NT2/D1 (cell line): ENCODE measurements at places on chromosomes 3 and 15.

GRCh38 chr15:34116620-34117019 is 14.7 kb downstream of the PGBD4 start:
- DNase-seq: no peak

DNA sequence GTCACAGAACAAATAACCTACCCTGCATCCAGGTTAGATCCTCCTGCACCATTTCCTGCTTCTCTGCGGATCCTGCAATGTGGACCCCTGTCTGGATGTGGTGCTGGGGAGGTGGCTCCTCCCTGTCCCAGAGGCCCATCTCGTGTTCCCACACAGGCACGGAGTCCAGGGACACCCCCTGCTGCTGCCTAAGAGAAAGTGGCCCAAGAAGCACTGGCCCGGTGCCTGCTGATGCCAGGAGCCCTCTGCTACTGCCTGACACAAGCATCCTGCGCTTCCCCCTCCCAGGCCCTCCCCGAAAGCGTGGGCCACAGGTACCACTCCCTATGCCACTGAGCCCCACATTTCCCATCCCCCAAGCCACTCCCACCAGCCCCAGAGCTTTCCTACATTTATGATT is 48.6 kb downstream of the ZNF445 start:
- DNase-seq: no peak

DNA sequence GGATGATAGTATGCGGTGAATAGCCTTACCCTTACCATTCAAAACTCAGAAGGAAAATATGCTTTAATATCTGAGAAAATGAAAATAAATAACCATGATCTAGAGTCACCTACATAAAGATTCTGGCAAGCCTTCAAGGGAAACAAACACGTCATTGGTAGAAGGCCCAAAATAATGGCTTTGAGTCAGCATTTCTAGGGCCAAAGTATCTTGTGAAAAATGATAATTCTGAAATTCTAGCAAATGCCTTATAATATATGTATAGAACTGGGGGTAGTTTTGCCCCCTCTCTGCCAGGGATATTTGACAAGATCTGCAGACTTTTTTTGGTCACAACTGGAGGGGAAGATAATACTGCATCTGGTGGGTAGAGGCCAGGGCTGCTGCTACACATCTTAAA is 15.4 kb downstream of the PLSCR1 start:
- DNase-seq: no peak

DNA sequence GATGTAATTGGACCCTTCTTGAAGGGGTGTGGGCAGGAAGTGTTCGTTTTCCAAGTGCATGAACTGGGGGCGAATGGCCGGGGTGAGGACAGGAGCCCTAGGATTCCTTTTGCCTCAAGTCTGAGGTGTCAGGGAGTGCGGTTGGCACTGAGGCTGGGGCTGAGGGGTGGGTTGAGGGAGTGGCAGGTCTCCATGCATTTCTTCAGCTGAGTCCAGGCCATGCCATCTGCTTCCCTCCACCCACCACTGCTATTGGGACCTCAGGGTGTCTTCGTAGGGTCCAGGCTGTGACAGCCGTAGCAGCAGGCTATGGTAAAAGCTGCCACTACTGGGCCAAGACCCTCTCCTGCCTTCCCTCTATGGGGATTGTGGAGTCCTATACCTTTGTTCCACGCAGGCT is 25.6 kb upstream of the TSPAN3 start:
- DNase-seq: no peak

DNA sequence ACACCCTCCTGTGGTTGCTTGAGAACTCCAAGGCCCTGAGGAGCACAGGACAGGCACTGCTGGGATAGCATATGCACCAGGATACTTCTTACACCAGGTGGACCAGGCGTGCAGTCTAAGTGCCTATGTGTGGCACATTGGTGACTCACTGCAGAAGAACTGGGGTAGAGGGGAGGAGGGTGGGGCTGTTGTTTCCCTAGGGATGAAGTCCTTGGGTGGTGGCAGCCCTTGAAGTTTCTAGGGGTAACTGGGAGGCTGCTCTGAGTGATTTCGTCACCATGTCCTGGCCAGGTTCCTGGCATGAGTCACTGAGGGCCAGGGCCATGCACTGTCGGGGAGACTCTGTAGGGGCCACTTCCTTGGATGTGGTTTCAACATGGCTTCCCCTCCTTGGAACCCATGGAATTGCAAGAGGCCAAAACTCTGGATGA is 15.9 kb downstream of the MYZAP start:
- no peak for DNase-seq

GRCh38 chr3:184506561-184506991 is 55.0 kb upstream of the EPHB3 start:
- no peak for DNase-seq

GRCh38 chr15:39515765-39516164 is 65.1 kb upstream of the THBS1 start:
- DNase-seq: no peak

DNA sequence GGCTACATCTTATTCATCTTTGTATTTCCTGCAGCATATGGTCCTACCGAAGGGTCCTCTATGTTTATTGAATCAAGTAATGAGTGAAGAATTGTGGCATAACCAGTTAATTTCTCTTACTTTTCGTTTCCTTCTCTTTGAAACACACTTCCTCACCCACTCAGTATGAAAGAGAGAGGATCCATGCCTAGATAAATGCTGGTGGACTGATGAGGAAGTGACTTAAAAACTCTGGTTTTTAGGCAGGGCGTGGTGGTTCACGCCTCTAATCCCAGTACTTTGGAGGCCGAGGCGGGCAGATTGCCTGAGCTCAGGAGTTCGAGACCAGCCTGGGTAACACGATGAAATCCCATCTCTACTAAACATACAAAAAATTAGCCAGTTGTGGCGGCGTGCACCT is 2.2 kb upstream of the MB21D2 start:
- no peak for DNase-seq

DNA sequence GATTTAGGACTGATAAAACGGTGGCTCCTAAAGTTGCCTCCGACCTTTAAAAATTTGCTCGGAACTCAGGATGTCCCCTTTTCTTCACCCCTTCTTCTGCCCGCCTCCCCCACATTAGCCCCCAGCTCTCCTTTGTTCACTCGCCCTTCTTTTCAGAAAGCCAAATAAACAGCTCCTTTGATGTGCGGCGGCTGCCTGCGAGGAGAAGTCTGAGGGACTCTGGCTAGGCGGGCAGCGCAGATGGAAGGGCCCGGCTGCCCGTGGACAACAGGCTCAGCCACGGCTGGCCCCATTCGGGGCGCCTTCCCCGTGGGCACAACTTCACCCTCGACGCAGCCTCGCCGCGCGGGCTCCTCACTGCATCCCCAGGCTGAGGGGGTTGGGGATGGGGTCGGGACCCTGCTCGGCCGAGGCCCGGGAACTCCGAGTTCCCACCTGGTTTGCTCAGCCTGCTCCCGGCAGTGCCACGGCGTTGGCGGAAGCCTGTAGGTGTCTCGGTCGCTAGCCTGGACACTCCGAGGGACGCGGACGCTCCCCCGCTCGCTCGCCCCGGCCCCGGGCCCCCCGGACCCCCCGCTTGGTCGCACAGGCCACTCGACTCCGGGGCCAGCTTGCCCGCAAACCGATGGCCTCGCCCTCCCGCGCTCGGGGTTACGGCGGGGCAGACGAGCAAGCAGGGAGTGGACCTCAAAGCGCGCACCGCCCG is 897 bp upstream of the TLE3 start:
- no peak for DNase-seq

DNA sequence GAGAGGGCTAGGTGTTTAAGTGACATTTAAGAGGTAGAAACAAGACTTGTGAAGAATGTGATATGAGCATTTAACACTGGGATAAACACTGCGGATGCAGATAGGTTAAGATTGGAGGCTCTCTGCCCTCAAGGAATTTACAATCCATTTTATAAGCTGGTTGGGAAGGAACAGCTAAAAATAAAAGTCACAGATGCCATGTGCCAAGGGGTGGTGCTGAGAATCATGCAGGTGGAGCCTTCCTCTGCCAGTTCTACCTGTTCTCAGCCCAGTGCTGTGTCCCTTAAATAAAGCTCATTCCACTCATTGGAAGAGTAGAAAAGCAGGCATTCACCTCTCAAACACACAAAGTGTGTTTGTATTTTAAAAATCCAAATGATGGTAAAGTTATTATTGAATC is 261.9 kb downstream of the THRB start:
- DNase-seq: no peak

DNA sequence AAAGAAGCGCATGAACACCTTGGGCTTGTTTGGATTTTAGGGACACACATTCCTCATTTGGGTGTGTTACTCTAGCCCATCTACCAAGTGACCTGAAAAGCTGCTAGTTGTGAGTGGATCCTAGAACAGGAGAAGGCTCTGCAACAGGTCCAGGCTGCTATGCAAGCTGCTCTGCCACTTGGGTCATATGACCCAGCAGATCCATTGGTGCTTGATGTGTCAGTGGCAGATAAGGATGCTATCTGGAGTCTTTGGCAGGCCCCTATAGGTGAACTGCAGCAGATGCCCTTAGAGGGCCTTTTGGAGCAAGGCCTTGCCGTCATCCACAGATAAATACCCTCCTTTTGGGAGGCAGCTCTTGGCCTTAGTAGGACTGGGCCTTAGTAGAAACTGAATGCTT is 53.2 kb downstream of the PAQR5 start:
- DNase-seq: no peak

DNA sequence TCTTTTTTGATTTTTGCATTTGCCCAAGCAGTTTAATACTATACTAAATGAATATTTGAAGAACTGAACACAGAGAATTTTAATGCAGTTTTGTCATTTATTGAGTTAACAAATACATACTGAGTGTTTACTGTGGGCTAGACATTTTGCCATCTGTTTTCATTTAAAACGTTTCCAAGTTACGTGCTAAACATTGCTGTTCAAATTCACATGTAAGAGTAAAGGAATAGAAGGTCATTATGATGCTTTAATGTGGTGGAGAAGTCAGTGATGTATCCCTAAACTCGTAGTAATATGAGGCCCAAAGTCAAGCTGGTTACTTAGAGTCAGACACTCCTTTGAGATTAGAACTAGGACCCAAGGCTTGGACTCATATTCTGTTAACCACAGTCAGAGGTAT is 49.4 kb downstream of the CRYBG3 start:
- DNase-seq: no peak

DNA sequence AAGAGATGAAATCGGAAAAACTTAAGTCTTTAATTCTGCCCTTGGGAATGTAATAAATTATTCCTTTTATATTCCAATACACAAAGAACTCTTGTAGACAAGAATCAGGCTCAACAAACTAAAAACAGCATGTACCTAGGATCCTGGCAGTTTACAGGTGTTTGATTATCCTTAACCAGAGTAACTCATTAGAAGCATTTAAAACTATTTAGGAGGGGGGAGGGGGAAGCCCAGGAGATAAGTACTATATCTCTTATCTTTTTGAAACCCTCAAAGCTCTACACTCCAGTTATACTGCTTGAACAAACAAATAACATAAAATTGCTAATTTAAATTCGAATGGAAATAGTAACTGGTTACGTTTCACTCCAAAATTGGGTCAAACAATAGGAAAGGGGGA is 1.9 kb downstream of the CNBP start:
- no peak for DNase-seq

DNA sequence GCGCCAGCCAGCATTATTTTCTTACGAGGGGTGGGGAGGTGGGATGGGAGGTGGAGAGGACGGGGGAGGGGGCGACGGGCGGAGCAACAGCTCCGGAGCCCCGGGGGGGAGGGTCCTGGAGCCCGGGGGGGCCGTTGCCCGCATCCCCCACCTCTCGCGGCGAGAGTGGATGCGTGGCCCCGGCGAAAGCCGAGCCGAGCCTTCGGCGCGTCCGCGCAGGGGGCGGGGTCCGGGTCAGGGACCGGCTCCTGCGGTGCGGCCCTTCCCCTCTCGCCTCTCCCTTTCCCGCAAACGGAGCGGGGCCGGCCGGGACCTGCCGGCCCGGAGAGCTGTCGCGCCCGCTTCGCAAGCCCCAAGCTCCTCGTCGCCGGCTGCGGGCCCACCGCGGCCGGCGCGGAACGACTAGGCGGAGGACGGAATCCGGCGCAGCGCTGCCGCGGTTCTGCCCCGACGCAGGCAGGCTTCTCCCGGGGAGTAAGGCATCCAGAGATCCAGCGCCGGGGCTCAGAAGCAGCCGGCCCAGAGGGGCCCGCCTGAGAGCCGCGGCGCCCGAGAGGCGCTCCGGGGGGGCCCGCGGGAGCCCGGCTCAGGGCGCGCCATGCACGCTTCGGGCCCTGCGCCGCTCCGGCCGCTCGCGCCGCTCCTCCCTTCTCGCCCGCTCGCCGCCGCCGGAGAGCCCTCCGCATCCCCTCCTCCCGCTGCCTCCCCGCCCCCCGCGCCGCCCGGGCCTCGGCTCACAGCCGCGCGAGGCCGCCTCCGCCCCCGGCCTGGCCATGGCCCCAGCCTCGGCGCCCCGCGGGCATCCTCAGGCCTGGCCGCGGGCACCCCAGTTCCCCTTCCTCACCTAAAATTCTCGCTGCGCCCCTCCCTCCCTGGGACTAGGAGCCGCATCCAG is 459 bp upstream of the ADCY5 start:
- DNase-seq: no peak

- DNase-seq: no peak
Observed at GRCh38 chr15:52213206-52213605, 22.0 kb upstream of the GNB5 start.

DNA sequence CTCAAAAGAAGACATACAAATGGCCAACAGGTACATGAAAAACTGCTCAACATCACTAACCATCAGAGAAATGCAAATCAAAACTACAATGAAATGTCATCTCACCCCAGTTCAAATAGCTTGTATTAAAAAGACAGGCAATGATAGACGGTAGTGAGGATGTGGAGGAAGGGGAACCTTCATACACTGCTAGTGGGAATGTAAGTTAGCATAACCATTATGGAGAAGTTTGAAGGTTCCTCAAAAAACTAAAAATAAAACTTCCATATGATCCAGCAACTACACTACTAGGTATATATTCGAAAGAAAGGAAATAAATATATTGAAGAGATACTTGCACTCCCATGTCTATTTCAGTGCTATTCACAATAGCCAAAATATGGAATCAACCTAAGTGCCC is 62.8 kb upstream of the PPARG start:
- no peak for DNase-seq

DNA sequence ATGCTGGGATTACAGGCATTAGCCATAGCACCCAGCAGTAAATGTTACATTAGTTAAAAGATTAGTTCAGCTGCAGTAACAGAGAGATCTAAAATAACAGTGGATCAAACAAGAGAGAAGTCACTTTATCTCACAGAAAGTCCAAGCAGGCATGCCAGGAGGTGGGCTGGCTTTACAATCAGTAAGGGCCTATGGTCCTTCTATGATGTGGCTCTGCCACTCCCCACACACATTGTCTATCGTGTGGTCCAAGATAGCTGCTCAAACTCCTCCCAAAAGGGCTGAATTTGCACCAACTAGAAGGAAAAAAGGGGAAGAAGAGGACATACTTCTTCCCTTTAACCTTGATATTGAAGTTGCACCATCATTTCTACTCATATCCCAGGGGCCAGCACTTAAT is 4.6 kb upstream of the RUVBL1 start:
- no peak for DNase-seq

- DNase-seq: no peak
Observed at GRCh38 chr3:152772674-152773225, 62.2 kb upstream of the P2RY1 start.

DNA sequence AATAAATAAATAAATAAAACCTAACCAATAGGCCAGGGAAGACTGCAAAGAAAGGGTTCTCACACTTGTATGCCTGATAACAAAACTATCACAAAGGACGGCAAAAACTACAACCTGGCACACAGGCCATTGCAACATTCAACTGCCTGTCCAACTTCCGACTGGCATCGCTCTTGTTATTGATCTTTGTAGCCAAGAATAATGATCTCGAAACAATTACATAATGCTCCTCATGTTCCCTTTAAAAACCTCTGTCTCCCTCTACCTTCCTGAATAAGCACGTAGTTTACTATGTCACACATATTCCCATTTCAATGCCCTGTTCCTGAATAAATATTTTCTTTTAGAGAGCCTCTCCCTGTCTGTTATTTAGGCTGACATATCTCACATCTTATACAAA is 74.3 kb downstream of the B3GNT5 start:
- DNase-seq: no peak
